Spinal cord (tissue), 10 donors: ENCODE measurements at places on chromosomes 6 and 20. TPM values are rescaled to one million over a fixed set of nuclear protein-coding genes. Genes with fewer than 3 reads are reported as not detected.

DNA sequence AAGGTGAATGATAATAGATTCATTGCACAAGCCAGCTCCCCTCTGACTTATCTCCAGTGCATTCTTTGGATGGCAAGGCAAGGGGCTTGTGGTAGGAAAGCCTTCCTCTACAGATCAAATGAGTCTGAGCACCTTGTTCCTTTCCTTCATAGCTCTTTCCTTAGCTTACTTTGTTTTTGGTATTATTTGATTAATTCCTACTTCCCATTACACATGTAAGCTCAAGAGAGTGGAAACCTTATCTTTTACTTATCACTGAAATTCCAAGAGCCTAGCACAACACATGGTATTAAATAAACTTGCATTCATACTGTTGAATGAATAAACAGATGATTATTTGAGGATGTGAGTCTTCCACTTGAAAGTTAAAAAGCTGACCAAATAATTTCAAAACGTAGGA lies 41.7 kb downstream of the FRK start:
- no peak for DNase-seq

DNA sequence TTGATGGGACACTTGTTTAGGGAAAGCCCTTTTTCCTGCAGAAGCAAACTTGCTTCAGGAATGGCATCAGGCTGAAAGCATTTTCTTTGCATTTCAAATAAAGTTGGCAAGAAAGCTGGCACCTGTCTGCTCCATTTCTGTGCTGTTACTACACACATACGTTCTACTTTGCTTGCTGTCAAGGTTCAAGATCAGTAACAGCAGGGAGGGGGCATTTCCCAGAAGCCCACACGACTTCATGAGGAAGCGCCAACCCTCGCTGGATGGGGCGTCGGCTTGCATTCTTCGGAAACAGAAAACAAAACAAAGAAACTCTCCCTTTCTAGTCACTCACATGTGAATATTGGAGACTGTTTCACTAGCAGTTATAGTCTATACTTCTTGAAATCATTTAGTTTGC lies 46.4 kb downstream of the AKAP12 start:
- no peak for DNase-seq

GRCh38 chr6:25056130-25056529 lies 120.4 kb upstream of the RIPOR2 start:
- no peak for DNase-seq

Gene RAET1L
- not detected for total RNA-seq

Gene ADGRB3
- total RNA-seq, result 26.9 TPM
